ENCODE measurements at places on chromosomes 2 and 18.

DNA sequence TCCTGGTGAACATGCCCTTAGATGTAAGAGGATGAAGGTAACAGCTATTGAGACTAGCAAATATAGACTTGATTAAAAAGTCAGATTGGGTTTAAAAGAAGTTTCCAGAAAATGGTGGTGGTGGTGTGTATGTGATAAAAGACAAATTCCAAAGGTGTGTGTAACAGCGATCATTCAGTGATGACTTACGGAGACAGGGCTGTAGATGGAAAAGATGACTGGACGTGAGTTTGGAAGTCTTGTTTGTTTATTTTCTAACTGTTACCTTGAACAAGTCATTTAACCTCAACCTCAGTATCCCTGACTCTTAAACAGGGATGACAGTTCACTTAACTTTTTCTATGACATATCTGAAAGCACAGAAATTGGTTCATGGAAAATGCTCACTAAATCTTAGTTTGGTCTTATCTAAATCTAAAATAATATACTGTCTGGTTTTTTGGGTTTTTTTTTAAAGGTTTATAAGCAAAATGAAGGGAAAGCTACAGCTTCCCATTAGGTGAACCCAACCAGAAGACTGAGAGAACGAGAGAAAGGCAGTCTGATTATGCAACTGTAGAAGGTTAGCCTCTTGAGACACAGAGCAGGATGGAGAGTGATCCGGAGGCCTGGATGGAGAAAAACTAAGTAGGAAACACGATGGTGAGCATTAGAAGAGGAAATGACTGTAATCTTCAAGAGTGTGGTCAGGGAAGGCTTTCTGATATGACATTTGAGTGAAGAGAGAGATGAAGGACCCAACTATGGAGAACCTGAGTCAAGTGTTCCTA, 71.9 kb downstream of the TCF4 start:
- no peak for DNase-seq

GRCh38 chr2:233811732-233812131, 33.6 kb downstream of the MROH2A start:
- DNase-seq, result no peak

- DNase-seq, result no peak
These were observed 20.9 kb downstream of the TSN start for GRCh38 chr2:121776361-121776760.

DNA sequence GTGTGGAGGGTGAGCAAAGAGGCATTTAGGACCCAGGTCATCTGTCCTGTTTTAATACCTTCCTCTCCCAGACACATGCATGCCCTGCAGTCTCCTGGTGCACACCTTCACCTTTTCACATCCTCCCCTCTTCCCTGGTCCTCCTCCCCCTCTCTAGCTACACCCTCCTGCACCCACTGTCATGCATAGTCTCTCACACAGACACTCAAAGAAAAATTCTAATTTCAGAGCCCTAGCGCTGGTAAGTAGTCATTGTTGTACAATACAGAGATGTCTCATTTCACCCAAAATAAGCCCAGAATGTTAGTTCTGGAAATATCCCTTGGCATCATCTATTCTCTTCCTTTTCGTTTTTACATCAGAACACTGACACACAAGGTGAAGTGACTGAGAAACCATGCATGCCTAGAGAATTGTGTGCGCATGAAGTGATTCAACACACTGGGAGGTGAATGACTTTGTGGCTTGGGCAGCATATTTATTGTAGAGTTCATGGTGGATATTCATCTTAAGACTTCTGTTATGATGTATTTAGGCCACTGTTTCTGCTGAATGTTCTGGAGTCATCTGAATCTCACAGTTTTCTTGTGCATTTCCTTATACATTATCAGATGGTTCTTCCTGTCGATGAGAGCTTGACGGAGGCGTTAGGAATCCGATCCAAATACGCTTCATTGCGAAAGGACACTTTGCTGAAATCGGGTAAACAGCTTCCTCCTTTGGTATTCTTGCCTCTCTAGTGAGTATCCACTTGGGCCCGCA, 69.9 kb downstream of the COA5 start:
- no peak for DNase-seq

DNA sequence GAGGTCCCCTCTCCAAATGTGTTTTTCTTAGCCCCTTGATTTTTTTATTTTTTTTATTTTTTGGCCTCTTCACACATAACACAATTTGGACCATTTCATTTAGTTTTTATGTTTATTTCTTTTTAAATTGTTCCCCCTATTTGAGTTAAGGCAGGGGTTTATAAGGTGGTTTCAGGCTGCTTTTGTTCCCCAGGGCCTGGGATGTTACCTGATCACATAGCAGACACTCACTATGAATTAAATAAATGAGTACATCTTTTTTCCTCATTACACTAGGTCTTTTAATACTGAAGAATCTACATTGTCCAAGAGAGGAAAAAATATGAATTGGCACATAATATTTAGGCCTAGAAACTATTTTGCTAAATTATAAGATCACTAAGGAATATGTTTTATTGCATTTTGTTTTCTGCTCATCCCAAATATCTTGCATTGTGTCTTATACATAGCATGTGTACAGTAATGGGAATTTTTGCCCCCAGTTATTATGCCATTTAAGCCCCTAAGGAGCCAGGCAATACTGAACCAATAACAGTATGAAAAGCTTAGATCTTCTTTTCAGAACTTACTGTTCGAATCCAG, 112.4 kb upstream of the MAPRE2 start:
- DNase-seq, result no peak

DNA sequence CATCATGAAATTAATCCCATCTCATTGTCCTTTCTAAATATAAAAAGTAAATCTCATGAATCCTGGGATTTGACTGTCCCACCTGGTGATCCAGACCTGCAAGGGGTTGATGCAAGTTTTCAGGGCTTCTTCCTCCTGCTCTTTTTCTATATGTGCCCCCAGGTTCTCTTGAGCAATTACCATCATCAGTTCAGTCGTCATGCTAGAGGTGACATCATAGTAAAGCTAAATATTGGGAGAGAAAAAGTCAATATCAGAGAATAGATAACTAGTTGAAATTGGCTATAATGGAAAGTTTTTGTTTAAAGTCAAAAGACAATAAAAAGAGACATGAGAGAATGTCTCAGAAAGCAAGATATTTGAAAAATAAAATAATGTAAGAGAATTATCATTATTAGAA, 8.3 kb downstream of the MDH1B start:
- DNase-seq, result no peak

- DNase-seq, result no peak
These were observed 3.9 kb downstream of the GLI2 start for GRCh38 chr2:120739438-120740090.

DNA sequence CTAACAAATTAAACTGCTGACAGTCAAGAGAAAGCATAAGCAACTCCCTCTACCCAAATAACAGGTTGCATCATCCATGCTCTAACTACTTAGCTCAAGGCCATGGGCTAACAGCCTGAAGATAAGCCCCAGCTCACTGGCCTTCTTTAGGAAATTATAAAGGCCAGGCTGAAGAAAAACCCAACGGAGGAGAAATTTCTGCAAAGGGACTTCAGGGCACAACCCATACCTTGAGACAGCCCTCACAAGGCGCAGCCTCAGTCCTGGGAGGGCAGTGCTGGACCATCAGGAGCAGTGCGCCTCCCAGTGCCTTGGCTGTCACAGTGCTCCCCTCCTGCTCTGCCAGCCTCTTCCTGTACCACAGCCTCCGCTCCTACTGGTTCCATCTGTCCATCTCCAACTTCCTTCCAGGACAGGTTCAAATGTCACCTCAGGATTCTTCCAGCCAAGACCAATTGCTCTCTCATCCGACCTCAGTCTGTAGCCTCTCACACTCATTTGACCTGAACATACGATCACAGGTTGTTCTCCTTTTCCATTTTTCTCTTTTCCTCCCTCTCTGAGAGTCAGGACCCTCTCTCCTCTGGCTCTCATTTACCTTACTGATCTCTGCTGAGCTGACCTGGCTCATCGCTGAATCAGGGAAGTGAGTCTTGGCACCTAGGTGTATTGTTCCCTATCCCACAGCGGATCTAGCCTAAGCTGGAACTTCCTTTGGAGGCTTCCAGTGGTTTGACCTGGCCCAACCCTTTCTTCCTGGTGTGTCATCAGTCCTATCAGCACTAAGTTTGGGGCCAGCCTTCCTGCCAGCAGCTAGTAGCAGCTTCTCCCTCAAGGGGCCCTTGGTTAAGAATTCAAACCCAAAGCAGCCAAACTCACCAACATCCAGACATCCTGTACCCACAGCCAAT, 1.9 kb downstream of the MCFD2 start:
- no peak for DNase-seq

GRCh38 chr18:9810994-9811705, 74.6 kb upstream of the TXNDC2 start:
- no peak for DNase-seq

DNA sequence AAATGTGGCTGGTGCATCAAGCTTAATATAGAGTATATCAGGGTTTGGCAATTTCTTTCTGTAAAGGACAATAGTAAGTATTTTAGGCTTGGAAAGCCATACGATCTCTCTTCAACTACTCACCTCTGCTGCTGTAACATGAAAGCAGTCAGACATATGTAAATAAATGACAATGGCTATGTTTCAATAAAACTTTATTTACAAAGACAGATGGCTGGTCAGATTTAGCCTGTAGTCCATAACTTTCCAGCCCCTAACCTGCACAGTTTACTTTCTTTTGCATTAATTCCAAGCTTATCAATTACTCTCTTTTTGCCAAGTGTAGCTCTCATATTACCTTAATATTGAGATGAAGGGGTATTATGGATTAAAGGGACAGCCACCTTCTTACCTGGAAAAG, 83.1 kb downstream of the LRATD1 start:
- DNase-seq, result no peak

GRCh38 chr18:39188278-39188677, 1622.7 kb upstream of the CELF4 start:
- no peak for DNase-seq

GRCh38 chr2:134078354-134078753, 175.5 kb upstream of the MGAT5 start:
- no peak for DNase-seq

DNA sequence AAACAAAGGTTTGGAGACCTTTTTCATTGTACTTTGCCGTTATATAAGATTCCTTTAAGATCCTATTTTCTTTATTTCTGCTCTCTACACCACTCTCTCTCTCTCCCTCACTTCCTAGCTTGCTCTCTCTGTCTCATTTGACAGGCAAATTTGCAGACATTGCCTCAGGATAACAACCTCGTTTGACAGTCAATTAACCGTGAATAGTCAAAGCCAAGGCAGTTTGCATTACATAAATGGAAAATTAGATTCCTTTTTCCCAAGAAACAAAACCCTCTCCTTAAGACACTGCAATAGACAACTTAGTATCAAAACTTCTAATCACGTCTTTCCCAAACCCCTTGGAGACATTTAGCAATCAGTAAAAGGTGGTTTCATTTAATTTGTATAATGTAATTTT, 7.4 kb downstream of the SKOR2 start:
- no peak for DNase-seq

- DNase-seq, result no peak
These were observed 17.9 kb downstream of the LRRFIP1 start for GRCh38 chr2:237645261-237645660.

GRCh38 chr2:28395334-28396061, 2.8 kb downstream of the FOSL2 start:
- no peak for DNase-seq

DNA sequence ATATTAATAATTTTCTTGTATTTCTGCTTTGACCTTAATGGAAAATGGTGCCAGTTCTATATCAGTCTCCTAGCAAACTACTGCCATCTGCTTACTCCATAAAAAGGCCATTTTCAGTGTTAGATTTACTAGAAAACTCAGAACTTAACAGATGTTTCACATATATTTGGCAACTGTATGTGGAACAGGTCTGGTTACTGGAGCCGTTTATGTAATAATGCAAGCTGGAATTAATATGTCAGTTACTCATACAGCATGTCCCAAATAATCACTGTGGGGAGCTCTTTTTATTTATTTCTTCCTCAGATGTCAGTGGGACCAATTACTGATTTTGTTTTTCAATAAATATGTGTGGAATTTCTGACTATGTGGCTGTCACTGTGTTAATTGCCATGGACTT, 1247.6 kb downstream of the CNTNAP5 start:
- no peak for DNase-seq

DNA sequence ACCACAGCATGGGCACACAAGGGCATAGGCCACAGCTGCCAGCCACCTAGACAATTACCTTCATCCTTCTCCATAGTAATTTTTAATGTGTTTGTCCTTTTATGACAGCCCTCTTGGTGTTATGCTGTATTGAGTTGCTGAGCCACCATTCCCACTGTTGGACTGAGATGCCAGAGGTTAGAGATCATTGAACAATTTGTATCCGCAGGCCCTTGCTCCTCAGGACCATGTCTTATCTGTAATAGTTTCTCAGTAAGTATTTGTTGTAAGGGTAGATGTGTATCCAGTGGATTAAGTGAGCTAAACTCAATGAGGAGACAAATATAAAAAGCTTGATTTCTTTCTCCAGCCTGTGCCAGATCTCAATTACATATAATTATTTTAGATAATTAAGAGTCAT, 832.8 kb upstream of the ID2 start:
- no peak for DNase-seq

DNA sequence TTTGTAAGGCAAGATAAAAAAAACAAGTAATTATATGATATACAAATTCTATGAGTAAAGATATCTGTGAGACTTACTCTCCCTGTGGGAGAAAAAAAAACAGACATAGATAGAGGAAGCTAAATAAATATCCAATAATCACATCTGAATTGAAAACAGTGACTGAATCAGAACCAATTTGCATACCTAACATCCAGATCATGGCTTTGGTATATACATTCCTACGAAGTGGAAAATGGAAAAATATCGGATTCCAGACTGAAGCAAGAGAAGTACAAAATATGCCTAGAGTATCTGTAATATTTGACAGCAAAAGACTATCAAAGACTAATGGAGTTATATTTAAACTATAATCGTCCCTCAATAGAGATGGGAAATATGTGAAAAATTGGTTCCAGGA, 1108.1 kb upstream of the CHAC2 start:
- no peak for DNase-seq

DNA sequence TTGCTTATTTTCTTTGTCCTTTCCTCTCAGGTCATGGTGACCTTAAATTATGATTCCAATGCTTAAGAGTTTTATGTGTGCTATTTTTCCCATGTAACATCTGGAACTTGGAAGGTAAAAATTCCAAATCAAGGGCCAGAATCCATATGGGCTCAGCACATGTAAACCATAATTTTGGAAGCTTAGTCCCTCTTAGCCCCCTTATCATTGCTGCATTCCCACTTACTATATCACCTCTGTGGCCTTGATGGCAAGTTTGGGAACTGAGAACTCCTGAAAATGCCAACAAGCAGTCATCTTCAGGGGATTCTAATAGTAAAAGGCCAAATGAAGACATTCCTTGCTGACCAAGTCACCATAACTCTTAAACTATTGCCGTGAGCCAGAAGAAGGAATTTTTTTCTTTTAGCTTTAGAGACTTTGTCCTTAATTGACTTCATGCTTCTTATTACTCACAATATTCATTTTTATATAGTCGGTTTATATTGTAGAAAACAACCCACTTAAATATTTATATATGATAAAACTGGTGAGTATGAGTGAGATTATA, 251.4 kb downstream of the SLC8A1 start:
- DNase-seq, result no peak

Measured in activated CD8-positive, alpha-beta memory T cell treated with anti-CD3 and anti-CD28 coated beads for 1 hour (primary cell).